Mesothelial cell of epicardium (in vitro differentiated cells): ENCODE measurements at places on chromosomes 2 and 18. TPM values are rescaled to one million over a fixed set of nuclear protein-coding genes. Genes with fewer than 3 reads are reported as not detected.
A peak's percentile ranks its signal among the peaks of the same experiment; 100 is the strongest.

NOTO gene
- not detected in 3 replicates for total RNA-seq

NCKAP5 gene
- 2.1 to 3.4 TPM (median 2.2 TPM) in 3 replicates for total RNA-seq

RUFY4 gene
- total RNA-seq = not detected in 3 replicates

CTNNA2 gene
- total RNA-seq = 4.9 to 5.7 TPM (median 5.1 TPM) in 3 replicates

CHRNA1 gene
- 0.16 TPM in 1 of 3 replicates, not detected in the others for total RNA-seq

AFF3 gene
- 14.4 to 15.6 TPM (median 14.7 TPM) in 3 replicates for total RNA-seq

CDH20 gene
- total RNA-seq = 0.63 to 0.93 TPM (median 0.89 TPM) in 3 replicates

ARHGAP15 gene
- 0.34 to 0.51 TPM (median 0.38 TPM) in 3 replicates for total RNA-seq

TRPM8 gene
- total RNA-seq = not detected in 3 replicates

DNA sequence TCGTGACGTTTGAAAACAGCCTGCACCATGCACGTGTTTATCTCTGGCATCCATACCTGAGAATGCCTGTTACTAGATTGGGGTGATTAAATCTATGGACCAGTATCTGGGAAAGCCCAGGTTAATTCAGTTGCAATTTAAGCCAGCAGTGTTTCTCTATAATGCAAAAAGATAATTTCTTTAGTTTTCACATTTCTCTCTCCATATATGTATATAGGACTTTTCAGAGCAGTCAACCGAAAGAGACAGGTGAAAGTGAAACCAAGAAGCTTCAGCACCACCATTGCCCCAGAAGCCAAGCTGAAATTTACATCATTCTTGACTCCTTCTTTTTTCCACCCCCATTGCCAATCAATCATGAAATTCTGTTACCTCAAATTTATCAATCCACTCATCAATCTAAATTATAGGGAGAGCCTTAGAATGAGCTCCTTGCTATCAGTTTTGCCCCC is 2.7 kb upstream of the LRP2 start:
- DNase-seq = no peak

DNA sequence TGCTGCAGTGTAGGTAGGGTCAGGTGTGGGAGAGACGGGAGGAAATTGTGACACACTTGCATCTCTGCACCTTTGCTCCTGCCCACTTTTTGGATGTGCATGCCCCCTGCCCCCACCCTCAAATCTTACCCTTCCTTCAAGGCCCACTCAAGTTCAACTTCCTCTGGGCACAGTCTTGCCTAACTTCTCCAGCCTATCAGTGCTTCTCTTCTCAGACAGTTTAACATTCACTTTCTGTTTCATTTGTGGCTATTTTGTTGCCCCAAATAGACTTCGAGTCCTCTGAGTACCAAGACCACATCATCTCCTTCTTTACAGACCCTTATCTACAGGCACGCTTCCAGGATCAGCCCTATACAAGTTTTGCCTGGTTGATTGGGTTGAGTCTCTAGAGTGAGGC is 2.7 kb downstream of the ST8SIA5 start:
- DNase-seq = no peak

DNA sequence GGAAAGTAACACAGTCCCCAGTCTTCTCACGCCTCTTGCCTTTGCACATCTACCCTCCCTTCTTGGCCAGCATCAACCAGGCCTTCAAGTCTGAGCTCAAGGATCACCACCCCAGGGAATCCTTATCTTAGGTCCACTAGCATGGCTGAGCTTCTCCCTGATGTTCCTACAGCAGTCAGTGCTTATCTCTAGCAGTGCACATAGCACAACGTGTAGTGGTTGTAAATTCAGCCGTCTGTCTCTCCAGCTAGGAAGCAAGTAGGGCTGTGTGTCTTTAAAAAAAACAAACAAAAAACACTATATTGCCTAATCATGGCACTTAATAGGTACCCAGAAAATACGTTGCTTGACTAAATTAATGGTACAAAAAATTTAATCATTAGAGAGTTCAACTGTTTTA is 29.2 kb downstream of the KCNG3 start:
- DNase-seq = no peak

DNA sequence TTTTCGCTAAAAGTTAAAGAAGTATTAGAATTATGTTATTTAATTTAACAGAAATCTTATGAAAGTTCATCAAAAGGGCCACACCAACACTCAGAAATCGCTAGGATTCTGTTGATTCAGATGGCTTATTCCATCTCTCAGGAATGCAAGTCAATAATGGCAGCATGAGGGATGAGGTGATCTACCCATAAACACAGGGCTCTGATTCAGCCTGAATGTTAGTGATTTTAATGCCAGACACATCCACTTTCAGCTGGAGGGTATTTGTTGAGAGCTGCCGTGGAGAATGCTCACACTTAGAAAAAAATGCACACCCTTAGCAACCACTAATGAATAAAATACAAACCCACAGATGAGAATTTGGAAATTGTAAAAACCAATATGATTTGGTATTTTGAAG is 173.3 kb upstream of the ERBB4 start:
- DNase-seq = no peak

DNA sequence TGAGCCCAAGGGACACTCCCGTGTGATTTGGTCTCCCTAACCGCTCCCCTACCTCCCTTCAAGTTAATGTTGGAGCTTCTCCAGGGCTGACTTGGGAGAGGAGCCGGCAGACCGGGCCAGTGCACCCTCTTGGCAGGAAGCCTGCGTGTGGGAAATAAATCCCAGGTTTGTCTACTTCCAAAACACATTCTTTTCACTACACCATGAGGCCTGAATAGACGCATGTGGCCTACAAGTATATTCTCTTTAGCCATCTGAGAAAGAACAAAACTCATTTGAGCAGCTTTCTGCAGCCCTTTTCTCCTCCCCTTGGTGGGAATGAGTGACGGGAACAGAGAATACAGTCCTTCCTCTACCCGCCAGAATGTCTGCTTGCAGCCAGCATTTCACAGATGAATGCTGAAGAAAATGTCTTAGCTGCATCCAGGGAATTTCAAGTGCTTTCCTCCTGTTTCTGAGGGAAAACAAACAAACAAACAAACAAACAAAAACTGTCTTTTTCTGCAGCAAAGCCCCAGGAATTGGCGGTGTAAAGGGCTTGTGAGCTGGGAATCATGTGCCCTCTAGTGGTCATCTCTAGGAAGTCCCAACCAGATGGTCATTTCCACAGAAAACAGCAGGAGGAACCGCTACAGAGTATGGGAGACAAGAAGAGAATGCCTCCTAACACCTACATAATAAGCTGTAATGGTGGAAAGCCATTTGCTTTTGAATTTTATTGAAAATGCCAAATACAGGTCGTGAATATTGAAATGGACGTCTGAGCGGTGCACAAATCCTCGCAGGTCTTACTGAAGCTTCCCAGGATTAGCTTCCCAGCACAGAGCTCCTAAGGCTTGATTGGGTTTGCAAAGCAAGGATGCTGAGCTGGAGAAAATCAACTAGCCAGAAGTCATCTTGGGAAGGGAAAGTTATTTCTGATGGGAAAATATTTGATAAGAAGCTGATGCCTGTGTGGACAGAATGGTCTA is 41.2 kb upstream of the DAPL1 start:
- peak; percentile 52 for DNase-seq

GRCh38 chr2:56565143-56565542 is 381.4 kb downstream of the CCDC85A start:
- DNase-seq = no peak

GRCh38 chr18:8406186-8406867 is 202.9 kb upstream of the RAB12 start:
- DNase-seq = no peak

DNA sequence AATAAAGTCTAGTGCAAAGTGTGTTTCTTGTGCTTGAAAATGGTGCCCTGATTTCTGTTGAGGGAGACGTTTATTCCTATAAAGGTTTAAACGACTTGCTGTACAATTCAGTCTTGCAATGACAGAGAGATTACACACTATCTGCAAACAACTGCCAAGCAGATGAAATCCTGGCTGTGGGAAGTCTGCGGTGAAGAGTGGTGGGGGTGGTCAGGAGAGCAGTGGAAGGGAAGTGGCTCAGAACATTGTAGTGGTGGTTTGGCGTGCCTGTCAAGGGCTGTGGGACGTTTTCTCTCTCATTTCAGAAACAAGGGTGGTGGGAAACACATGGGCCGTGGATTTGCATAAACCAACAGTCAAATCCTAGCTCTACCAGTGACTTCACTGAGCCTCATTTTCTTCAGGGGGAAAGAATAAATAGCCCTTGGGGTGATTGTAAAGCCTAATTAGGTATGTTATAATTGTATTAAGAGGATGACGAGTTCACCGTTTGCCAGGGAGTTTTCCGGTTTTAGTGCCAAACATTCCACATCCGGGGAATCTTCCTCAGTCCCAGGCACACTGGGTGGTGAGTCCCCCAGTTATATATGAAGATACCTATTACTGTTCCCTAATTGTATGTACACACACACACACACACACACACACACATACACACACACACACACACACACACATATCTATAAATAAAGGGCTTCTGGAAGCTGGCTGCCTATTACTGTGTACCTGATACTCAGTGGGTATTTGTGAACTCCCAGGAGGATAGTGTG is 115.0 kb downstream of the SPTBN1 start:
- DNase-seq = no peak

DNA sequence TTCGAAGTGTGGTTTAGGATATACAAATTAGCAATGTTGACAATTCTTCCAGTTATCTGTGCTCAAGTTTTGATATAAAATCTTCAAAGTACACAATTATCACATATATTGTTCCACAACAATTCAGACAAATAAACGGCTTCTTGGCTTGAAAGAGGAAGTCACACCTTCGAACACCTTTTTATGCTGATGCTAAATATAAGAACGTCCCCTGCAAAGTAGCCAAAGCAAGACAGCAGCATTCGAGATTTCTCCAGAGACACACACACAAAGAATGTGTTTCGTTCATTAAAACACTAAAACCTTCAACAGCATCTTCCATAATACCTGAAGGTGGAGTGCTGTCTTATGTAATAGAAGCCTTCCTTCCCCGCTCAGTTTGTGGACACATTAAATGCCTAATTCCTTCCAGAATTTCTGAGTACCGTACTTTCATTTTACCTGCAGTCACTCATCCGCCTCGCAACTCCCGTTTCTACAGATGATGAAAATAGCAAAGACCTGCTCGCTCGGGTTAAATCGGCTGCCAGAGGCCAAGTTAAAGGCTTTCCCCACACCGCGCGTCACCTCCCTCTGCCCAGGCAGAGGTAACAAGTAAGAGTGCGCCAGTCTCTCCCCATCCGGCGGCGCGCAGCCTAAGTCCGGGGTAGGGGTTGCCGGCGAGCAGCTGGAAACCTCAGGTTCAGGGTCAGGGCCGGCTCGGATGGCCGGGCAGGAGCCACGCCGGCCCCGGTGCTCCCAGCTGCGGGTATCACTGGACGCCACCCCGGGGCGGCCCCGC is 847 bp downstream of the SERPINE2 start:
- peak; percentile 50 for DNase-seq

DNA sequence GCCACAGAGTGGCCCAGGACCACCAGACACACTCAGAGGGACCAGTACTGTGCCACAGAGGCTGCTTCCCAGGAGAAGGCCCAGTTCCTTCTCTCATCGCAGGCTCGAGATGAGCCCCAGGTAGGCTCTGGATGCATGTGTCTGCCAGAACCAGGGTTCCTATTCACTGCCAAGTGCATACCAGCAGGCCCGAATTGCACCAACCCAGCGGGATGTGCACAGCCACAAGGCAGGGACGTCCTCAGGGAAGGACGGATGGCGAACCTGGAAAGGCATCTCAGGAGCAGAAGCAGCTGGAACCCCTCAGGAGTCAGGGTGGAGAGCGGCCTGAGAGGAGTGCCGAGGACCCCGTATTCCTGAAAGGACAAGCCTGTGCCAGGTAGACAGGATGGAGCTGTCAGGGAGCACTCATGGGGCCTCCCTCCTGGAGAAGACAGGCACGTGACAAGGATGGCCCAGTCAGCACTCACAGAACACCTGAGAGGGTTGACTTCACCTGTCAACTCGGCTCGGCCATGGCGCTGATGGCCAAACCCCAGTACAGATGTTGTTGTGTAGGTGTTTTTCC is 73.7 kb downstream of the PTGR3 start:
- peak; percentile 27 for DNase-seq

GRCh38 chr2:54504866-54505265 is 48.7 kb downstream of the SPTBN1 start:
- DNase-seq = no peak

DNA sequence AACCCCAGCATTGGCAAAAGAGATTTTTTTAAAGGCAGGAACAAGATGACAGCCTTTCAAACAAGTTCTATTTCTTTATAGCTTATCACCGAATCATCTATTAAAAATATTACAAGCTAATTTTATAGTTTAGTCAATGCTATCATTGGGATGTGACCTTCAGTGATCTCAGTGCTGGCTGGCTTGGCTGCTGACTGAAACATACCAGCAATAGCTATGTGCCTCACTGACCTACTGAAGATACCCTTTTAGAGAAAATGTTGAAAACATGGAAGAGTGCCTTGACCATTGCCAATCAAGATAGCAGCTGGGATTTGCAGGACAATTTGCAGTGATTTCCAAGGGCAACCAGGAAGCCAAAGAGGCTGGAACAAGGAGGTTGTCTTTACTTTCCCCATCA is 44.0 kb downstream of the CSRNP3 start:
- DNase-seq = no peak

- no peak for DNase-seq
Measured at GRCh38 chr2:83217854-83218253, 1241.2 kb downstream of the SUCLG1 start.

DNA sequence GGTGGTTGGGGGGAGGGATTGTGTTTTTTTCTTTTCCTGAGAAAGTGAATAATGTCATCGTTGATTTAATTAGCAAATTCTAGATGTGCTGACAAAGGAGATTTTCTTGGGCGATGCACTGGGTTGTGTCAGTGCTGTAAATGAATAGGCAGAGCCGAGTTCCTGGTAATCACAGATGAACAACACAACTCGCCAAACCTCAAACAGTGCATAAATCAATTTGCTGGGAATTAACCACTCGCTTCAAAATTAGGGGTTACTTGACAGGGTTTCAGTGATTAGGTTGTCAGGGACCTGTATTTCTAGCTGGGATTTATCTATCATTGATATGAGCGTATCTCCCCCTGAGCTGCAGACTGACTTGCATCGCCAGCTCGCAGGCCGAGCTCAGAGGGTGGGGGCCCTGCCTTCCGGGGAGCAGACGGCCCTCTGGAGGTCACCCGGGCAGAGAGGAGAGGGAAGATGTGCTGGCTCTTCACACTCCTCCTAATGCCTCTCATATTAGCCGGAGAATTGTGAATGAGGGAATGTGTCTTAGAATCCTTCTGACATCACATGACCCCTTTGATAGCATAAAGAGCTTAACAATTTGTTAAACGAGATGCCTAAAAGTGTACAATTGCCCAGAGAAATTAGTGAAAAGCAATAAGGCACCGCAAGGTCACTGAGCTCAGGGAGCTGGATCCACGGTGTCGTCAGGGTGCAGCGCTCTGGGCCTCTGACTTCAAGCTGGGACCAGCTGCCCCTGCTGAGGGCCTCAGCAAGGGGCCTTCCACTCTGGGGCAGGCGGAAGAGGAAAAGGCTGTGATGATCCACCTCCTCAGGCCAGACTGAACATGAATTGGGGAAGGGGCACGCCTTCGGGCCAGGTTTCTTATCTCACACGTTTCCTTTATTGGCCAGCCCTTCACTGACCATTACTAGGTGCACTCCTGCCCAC is 48.9 kb downstream of the SMIM21 start:
- DNase-seq = no peak

GRCh38 chr2:230444832-230445231 is 28.8 kb downstream of the SP100 start:
- no peak for DNase-seq

- DNase-seq = no peak
Measured at GRCh38 chr2:174180165-174180724, 68.1 kb downstream of the OLA1 start.

GRCh38 chr2:48319863-48320262 is 210.1 kb upstream of the STON1 start:
- DNase-seq = no peak
